ENCODE measurements at places on chromosomes 3 and 15. TPM values are rescaled to one million over a fixed set of nuclear protein-coding genes. Genes with fewer than 3 reads are reported as not detected.
A peak's percentile ranks its signal among the peaks of the same experiment; 100 is the strongest.

- DNase-seq: no peak
Measured at GRCh38 chr15:65374821-65375401, 2.9 kb downstream of the IGDCC3 start.

- no peak for DNase-seq
Measured at GRCh38 chr3:58074116-58074715, 66.0 kb downstream of the FLNB start.

DNA sequence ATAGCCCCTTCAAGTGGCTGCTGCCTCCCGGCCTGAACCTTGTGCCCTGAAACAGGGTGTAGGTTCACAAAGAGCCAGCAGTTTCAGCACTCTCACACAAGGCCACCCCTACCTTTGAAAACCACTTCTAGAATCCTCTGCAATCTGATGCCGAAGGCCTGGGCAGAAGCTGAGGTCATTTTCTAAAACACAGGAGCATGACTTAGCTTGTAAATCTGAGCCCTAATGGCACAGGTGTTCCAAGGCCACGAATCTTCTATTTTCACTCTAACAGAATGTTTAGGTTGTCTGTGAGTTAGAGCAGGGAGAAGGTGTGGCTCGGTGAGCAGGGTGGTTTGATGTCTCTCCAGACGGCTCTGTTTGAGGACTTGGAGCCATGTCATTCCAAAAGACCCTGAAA lies 62.3 kb downstream of the SYNM start:
- no peak for DNase-seq

The DPP8 gene
- 25.8 TPM for total RNA-seq

GRCh38 chr3:115512565-115513415 lies 110.5 kb upstream of the GAP43 start:
- DNase-seq: peak; percentile 43

- no peak for DNase-seq
Measured at GRCh38 chr3:186314896-186315295, 47.1 kb downstream of the DGKG start.

The CYFIP1 gene
- total RNA-seq: 32.8 TPM

- no peak for DNase-seq
Measured at GRCh38 chr3:149534082-149534481, 59.6 kb downstream of the TM4SF4 start.

GRCh38 chr15:68526784-68527183 lies 52.0 kb upstream of the CORO2B start:
- DNase-seq: no peak

DNA sequence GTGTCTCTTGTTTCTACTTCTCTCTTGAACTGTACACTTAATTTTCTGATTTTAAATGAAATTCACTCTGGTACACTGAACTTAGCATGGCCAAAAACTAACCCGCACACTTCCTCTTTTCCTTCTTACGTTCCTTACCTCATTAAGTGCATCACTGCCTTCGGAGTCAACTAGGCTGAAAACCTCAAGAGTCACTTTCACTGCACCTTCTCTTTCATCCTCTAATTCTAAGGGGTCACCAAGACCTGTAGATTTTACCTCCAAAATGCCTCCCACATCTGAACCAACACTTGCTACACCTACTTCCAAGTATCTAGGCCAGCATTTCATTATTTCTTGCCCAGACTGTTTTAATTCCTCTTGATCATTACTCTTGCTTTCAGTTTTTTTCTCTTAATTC lies 6.6 kb downstream of the CBLB start:
- no peak for DNase-seq

DNA sequence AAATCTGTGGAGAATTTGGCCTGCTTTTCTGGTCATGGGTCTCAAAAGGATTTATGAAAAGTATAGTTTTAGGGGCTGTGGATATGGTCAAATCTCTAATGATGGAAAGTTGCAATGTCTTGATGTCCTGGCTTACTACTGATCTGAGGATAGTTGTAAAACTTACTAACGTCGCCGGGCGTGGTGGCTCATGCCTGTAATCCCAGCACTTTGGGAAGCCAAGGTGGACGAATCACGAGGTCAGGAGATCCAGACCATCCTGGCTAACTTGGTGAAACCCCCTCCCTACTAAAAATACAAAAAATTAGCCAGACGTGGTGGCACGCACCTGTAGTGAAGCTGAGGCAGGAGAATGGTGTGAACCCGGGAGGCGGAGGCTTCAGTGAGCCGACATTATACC lies 19.6 kb downstream of the TRIM71 start:
- no peak for DNase-seq

DNA sequence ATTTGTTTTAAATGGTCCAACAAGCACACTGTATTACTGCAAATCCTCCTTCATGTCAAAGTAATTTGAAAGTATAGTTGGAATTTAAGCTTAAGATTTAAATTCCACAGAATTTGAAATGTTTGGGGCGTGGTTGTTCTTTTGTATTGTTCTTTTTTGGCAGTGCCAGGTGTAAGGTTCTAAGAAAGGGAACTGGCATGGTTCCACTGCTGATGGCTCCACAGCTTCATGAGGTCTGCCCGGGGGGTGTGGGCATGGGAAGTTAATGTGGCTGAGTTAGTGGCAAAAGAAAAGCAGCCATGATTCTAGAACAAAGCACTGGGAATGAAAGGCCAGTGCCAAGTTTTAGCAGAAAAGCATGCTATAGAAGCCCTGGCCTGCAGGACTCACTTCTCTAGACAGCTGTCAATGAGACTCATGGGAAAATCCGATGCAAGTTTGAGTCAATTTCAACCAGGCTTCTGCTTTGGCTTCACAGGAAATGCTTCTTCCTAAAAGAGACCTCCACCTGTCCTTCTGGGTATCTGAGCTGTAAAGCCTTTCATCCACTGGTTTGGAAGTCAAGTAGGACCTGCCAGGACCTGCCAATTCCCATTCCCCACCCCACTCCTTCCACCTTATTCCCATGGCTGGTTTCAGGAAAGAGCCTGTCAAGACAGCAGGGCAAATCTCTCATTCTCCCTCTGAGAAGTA lies 18.9 kb downstream of the CDCP1 start:
- DNase-seq: no peak

- no peak for DNase-seq
Measured at GRCh38 chr15:74040109-74040850, 42.1 kb downstream of the GOLGA6A start.

- DNase-seq: no peak
Measured at GRCh38 chr3:59641169-59641899, 591.5 kb upstream of the CFAP20DC start.

DNA sequence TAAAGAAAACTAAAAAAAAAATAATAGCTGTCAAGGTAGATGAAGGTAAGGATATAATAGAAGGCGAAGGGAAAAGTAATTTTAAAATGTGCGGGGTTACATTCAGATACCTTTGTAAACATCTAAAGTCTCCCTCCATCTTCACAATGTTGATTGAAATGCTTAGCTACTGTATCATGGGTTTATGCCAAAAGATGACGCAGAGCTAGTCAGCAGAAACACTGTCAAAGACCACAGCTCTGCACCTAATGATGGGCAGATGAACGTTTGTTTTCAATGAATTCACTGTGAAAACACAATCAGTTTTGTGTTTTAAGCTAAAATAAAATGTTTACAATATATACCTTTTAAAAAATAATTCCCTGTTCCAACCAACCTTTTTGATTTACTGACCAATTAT lies 61.2 kb downstream of the RFTN1 start:
- DNase-seq: no peak

The GP9 gene
- not detected for total RNA-seq

- DNase-seq: no peak
Measured at GRCh38 chr3:152123457-152123856, 145.3 kb upstream of the MBNL1 start.
